ENCODE measurements at places on chromosomes 4 and X.

DNA sequence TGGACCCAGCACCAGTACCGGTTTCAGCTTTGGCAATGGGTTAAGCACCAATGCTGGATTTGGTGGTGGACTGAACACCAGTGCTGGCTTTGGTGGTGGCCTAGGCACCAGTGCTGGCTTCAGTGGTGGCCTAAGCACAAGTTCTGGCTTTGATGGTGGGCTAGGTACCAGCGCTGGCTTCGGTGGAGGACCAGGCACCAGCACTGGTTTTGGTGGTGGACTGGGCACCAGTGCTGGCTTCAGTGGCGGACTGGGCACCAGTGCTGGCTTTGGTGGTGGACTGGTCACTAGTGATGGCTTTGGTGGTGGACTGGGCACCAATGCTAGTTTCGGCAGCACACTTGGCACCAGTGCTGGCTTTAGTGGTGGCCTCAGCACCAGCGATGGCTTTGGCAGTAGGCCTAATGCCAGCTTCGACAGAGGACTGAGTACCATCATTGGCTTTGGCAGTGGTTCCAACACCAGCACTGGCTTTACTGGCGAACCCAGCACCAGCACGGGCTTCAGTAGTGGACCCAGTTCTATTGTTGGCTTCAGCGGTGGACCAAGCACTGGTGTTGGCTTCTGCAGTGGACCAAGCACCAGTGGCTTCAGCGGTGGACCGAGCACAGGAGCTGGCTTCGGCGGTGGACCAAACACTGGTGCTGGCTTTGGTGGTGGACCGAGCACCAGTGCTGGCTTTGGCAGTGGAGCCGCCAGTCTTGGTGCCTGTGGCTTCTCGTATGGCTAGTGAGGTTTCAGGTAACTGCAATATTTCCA, 9.8 kb downstream of the TRO start:
- no peak for DNase-seq

GRCh38 chr4:182695842-182696241, 221.3 kb downstream of the DCTD start:
- no peak for DNase-seq

GRCh38 chr4:76074468-76074867, at the start of gene ART3:
Gene ART3 (plus strand): TSS chr4:76074709. CDS start chr4:76075890, 1,181 bp downstream.
- DNase-seq = no peak

DNA sequence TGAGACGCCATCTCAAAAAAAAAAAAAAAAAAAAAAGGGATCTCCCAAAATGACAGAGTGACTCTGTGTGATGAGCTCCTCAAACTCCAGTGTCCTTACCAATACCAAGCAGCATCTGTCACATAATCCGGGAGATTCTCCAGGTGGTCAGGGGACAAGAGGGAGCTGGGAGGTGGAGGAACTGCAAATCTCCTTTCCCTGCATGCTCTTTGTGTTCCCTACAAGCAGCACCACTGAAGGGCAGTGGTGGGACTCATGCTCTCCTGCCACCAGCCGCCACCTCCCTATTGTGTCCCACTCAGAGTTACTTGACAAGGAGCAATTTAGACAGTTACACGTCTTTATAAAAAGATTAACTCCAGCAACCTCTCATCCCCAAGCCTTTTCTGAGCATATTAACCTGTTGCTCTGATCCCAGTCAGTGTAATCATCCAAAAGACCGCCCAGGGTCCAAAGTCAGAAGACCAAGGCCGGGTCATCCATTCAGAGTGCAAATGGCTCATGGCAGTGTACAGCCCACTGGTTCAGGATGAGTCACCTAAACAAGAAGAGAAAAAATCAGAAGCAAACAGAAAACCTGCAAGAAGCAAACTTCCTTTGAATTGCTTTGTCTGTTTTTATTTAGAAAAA, 23.6 kb downstream of the MGST2 start:
- DNase-seq = no peak

GRCh38 chrX:9595174-9595573, 130.3 kb downstream of the TBL1X start:
- no peak for DNase-seq

DNA sequence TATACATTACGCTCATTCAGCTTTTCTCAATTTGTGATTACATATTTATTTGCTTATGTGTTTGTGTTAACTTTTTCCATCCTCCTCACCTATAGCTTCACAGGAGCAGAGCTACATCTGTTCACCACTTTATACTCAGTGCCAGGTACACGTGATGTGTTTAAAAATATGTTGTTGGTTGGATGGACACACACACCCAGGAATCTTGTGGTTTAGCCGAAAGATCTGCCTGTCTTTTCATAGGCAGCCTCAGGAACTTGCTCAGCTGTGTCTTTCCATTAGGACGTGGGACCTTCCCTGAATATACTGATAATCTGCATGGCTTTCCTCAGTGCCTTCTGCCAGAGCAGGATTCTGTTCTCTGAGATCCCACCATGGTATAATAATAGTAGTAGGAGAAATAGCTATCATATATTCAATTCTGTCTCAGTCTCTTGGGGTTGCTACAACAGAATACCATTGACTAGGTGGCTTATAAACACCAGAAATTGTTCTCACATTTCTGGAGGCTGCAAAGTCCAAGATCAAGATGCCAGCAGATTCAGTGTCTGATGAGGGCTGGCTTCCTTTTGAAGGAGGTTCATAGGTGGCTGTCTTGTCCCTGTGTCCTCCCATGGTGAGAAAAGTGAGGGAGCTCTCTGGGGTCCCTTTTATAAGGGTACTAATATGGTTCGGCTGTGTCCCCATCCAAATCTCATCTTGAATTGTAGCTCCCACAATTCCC, 50.0 kb upstream of the SOD3 start:
- no peak for DNase-seq

GRCh38 chrX:109773374-109773773, 40.3 kb upstream of the ACSL4 start:
- DNase-seq = no peak

DNA sequence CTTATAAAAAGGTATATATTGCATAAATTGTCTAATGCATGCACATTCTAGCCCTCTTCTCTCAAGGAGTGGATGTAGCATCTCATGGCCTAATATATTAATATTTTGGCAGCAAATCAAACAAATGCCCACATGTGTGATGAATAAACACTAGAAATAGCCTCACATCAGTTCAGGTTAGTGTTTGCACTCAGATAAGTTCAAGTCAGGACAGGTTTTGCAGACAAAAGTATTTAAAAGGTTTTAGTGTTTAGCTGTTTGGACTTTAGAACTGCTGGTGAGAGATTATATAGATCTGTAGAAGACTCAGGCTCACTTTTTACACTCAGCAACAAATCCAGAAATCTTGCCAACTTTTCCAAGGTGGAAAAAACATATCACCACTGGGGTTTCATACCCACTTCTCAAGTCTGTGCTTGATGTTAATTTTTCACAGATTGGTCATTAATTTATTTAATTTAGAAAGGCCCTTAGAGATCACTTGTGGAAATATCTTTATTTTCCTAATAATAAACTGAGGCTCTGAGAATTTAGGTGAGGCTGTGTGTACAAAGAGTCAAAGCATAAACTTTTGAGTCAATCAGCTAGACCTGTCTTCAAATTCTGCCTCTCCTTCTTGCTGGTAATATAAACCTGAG, 362.6 kb downstream of the GASK1B start:
- no peak for DNase-seq

- no peak for DNase-seq
Measured at GRCh38 chrX:110359273-110359672, 625 bp downstream of the RTL9 start.

DNA sequence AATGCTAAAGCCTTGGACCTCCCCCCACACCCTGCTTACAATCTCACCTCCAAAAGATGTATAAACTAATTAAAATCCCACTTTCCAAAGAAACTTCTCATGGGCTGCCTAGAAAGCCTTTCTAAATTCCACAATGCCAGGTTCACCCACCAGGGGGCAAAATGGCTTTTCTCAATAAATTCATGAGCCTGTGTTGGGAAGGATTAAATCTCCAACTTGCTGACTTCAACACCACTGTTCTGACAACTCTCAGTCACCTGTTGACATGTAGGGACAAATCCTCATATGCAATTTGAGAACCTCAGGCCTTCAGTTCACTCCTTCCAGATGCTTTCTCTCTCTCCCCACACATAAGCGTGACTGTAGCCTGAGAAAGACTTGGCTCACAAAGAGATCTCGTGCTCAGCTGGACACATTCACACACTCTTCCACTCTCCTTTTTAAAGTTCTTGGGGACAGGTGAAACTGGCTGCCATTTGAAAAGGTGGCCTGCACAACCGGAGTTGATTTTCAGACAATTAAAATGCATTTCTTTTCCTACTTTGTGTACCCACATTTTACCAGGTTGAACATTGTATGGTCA, 88.6 kb upstream of the PRPS2 start:
- DNase-seq = no peak

GRCh38 chrX:133448512-133449076, 33.3 kb upstream of the GPC4 start:
- no peak for DNase-seq

GRCh38 chr4:158870282-158870625, 101.4 kb downstream of the FNIP2 start:
- DNase-seq = no peak

DNA sequence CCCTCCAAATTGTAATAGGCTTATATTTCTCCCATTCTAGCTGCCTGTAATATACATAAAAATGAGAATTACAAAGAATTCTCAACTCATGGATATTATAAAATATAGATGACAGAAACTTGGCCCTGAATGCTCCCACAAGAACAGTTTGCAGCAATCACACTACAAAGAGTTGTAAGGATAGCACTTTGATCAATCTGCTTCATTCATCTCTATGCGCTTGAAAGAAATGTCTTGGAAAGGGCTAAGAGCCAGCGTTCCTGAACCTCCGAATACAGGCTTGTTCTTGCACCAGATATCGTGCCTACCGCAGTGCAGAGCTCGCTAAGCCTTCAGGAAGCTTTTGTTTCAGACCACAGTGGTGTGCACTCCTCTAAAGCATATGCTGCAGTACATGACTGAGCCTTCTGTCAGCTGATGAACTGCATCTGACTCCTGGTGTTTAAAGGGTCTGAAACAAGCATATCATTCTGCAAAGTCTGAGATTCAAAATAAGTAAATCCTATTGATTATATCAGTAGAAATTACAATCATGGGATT, 417.6 kb upstream of the ZFP42 start:
- DNase-seq = no peak

GRCh38 chr4:88765729-88766128, 68.1 kb upstream of the NAP1L5 start:
- DNase-seq = no peak

DNA sequence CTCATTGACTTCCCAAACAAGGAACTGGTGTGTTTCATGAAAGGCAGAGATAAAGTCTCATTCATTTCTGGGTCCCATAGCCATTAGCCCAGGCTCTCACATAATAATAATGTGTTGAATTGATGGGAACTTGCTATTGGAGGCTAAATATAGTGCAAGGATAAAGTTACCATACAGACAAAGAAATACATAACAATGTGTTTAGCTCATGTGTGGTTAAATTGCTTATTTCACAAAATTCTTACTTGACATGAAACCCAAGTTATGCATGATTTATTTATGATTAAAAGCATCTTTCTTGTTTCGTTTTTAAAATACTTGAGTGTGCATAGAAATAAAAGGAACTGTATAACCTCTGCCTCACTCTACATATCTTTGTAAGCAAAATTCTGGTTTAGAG, 37.3 kb upstream of the LPAR4 start:
- DNase-seq = no peak

DNA sequence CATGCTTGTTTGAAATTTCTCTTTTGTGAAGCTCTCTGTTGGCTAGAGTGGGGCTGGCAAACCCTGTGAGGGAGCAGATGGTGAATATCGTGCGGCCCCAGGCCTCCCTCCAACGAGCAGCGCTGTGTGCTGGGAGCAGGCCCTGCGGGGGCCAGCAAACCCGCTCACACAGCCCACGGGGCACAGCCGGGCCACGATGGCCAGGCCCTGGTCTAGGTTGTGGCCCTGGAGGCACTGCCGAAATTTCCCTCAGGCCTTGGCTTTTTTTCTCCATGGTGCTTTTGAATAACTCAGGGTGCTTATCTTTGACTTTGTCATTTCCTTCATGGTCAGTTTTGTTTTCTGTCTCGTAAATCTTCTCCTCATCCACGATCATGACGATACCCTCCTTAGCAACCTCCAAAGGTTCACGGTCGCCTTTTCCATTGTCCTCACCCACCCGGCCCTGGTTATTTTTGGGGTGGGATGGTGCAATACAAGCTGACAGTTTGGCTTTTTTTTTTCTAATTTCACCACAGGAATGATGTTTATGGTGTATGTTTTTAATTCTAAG, 20.7 kb downstream of the PCGF3 start:
- DNase-seq = no peak

DNA sequence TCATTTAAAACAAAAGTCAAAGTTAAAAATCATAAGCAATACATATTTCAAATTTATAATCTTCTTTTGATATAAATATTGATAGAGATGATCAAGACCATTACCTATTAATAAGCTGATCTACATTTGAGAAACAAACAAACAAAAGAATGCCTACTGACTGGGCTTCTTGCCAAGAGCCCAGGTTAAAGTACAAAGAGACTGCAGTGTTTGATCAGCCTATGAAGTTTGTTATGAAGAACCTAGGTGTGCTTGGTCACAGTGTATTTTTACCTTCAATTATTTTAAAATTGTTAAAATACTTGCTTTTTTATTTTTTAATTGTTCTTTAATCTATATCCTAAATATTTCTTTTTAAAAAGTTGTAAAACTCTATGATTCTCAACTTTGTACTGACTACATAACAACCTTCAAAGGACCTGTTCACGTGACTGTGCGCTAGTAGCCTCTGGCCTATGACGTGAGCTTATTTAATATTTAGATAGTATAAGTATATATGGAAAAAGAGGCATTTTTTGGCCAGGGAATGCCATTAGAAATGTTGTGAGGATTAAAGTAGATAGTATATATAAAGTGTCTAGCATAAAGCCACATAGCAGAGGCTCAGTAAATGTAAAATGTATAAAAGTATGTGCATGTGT, 11.4 kb upstream of the SLC39A8 start:
- DNase-seq = no peak

DNA sequence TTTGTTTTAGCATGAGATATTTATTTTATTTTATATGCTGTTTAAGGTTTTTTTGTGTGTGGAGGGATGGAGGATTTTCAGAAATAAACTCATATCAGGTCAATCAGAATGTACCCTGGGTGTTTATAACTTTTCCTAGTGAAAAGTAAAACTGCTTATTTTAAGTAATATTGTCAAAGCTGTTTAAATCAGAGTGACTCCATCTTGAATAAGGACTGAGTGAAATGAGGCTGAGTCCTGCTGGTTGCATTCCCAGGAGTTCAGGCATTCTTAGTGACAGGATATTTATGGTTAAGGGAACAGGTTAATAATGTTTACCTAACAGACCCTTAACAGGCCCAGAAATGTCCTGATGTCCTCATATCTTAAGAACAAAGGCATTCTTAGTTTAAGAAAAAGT, 1160.9 kb upstream of the PCDH7 start:
- no peak for DNase-seq

GRCh38 chr4:168560184-168561180, 63.6 kb downstream of the PALLD start:
- no peak for DNase-seq

GRCh38 chr4:135192751-135193535, 991.4 kb upstream of the PABPC4L start:
- DNase-seq = no peak

Measured in activated CD4-positive, alpha-beta T cell treated with anti-CD3 and anti-CD28 coated beads for 24 hours (primary cell).